ENCODE measurements at places on chromosomes 6 and 20.

DNA sequence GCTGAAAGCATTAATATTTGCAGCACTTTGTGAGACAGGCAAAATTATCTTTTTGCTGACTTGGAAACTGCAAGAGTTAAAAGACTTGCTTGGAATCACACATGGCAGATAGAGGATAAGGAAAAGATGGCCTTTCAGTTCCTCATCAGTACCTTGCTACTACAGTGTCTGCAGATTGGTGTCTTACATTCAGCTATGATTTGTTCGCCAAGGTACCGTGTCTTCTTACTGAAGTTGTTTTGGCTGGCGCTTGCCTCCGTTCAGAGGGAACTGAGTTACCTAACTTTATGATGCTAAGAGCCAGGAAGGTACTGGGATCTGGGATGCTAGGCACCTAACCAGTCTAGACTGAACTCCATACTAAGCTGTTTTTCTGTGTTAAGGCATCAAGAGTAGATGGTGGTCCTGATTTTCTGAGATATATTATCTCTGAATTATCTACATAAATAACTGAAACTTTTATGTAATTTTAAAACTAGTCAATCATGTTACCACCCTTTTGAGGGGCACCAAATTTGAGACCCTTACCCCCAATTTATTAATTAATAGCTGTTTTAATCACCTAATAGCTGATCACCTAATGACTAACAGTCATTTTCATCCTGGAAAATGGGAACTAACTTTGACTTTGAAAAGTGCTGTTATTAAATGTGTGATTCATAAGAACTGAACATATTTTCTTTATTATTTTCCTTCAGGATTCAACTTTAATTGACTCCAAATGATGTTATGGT lies 2.5 kb downstream of the WTAP start:
- DNase-seq, result no peak

DNA sequence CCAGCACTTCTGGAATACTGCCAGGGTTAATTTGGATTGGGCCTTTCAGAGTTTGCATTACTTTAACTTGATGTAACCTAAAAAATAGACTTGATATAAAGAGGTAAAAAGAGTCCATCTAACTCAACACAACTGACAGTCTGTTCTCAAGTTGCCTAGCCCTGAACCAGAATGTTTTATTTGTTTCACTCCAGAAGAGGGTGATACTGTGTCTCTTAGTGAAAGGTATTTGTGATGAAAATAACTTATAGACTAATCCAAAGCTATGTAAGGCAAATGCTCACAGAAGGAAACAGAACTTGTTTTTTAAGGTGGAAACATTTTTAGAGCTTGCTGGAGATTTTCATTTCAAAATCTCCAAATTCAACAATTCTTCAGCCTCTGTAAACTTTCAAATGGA lies 469.1 kb upstream of the RUNX2 start:
- no peak for DNase-seq

GRCh38 chr6:166774770-166775169 lies 147.7 kb upstream of the RPS6KA2 start:
- DNase-seq, result no peak

DNA sequence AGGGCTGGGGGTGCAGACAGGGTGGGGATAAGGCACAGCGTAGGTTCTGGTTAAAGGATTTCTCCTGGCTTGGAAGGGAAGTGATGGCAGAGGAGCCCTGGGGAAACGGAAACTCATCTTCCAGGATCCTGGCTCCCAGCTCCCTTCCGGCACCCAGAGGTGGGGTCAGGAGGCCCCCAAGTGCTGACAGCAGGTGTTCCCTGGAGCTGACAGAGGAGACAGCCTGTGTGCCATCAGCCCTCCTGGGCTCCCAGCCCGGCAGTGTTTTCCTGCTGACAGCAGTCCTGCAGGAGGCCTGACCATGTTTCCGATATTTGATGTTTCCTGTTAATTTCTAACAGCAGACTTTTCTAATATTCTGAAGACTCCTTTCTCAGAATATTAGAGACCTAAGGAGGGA lies 277.3 kb downstream of the TAF4 start:
- DNase-seq, result no peak

- DNase-seq, result no peak
These were observed 27.4 kb downstream of the KCNG1 start for GRCh38 chr20:50995506-50995905.

- no peak for DNase-seq
These were observed 34.2 kb upstream of the DDR1 start for GRCh38 chr6:30849903-30850651.

- DNase-seq, result no peak
These were observed 15.2 kb downstream of the HNF4A start for GRCh38 chr20:44370639-44371218.

- DNase-seq, result no peak
These were observed 7.3 kb upstream of the ITPR3 start for GRCh38 chr6:33613795-33614168.
